ENCODE measurements at places on chromosomes 11 and 22.

DNA sequence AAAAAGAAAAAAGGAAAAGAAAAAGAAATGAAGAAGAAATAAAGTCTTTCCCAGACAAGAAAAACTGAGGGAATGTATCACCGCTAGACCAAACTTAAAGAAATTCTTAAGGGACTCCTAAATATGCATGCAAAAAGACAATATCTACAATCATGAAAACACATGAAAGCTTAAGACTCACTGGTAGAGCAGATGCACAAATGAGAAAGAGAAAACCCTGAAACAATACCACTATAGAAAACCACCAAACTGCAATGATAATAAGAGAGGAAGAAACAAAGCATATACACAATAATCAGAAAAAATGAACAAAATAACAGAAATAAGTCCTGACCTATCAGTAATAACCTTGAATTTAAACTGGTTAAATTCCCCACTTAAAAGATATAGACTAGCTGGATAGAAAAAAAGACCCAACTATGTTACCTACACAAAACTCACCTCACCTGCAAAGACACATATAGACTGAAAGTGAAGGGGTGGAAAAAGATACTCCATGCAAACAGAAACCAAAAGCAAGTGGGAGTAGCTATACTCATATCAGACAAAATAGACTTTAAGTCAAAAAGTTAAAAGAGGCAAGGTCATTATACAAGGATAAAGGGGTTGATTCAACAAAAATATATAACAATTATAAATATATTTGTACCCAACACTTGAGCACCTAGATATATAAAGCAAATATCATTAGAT lies 61.3 kb upstream of the NARS2 start:
- DNase-seq: no peak

DNA sequence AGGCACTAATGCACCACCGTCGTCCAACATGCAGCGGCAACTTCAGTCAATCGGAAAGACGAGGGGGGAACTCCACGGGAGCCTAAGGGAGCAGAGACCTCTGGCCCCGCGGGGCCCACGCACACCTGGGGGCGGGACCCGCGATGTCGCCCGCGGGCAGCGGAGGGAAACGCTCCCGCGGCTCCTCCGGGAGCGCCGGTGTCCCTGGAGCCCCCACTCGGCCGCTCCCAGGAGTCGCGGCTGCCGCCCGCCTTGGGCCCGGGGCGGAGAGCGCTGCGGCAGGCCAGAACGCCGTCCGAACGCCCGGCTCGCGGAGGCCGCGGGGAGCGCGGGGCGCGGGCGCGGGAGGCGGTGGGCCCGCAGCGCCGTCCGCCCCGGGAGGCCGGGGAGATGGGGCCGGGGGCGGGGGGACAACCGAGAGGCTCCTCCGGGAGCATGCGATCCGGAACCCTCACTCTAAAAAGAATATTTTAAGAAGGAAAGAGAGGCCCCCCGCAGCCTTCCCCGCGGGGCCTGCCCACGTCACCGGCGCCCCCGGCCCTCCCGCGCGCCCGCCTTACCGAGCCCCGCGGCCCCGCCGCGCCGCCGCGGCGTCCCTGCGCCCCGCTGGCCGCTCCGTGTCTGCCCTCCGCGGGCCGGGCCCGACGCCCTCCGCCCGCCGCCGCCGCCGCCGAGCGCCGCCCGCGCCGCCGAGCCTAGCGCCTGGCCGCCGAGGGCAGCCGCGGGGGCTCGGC lies 86.6 kb upstream of the ARHGAP32 start:
- peak; percentile 6 for DNase-seq

DNA sequence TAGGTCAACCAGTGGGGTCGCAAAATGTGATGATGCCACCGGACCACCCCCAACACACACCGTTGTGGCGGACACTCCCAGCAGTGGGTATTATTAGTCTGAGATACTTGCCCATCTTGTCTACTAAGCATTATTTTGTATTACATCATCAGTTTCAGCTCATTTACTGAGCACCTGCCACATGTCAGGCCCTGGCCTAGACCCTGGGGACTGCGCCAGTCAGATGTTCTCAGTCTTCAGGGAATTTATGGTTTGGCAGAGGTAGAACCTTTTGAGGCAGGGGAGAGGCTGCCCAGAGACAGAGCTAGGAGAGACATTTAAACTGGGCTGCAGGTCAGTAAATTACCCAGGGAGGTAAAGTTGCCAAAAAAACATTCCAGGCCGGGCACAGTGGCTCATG lies 43.1 kb upstream of the GCAT start:
- peak; percentile 68 for DNase-seq

DNA sequence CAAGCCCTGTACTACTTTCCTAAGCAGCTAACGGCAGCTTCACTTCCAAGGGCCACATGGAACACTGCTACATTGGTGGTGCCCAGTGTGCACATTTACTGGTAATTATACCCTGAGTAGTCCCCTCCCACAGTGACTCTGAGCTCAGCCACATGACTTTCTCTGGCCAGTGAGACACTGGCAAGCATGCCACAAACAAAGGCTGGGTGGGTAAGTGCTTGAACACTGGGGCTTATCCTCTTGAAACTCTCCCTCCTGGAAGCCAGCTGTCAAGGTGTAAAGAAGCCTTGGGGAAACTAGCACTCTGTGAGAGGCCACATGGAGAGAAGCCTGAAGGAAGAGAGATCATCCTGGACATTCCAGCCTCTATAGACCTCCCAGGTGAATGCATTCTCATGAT lies 54.4 kb upstream of the DRD2 start:
- DNase-seq: no peak

DNA sequence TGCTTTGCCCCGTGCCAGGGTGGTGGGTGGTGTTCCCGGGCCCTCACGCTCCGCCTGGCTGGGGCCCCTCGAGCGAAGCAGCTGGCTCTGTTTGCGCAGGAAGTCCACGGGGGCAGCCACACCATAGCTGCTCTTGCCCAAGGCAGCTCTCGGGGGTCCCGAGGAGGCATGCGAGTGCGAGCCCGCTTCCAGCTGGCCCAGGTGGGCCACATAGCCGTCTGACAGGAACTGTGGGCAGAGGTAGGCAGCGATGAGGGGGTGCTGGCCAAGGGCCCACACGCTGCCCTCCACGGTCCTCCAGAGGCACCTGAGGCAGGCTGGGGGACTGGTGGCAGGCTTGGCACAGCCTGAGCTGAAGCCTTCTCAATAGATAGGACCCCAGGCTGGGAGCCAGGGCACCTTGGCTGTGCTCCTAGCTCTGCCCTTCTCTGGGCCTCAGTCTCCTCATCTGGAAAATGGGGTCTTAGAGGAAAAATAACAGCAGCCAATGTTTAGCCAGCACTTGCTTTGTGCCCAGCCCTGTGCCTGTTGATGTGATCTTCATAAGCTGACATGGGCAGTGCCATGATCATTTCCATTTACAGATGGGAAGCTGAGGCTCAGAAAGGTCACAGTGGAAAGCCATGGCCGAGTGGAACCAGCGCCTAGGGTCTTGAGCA lies 9.4 kb downstream of the AIP start:
- DNase-seq: no peak

DNA sequence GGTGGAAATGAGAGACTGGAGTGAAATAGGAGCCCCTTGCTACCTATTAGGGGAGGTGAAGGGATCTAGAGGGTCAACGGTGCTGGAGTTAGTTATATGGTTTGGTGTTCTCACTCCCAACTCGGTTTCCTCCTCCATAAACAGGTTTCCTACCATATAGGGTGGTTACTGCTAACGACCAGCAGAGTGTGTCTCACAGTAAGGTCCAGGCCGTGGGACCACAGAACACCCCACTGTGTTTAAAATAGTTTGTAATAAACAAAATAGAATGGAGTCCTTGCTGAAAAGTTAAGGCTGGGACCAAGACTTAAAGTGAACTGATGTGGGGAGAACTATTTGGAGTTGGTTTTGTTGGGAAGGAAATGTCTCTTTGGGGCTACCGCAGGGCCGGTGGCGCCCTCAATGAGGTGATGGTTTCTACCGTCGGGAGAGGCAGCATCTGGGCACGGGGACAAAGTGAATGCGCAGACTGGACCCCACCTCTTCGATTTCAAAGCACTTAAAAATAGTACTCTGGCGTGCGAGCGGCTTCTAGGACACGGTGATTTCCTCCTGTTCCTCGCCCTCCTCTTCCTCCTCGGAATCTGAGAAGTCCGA lies 4.5 kb downstream of the DBX1 start:
- no peak for DNase-seq

DNA sequence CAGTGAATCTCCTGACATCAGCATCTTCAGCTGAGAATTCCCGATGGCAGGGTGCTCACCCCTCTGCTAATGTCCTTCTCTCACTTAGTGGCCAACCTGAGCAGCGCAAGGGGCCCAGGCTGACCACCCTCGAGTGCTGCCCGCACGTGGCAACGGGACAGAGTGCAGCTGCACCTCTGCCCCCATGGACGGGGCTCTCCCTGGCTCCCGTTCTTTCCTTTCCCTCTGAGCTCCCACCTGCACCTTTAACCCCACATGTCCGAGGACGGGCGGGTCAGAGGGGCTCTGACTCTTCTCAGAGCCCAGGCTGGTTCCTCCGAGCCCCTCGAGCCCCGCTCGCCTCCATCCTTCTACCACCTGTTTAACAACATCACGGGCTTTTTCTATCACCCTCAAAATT lies 19.8 kb downstream of the MOB2 start:
- DNase-seq: no peak

DNA sequence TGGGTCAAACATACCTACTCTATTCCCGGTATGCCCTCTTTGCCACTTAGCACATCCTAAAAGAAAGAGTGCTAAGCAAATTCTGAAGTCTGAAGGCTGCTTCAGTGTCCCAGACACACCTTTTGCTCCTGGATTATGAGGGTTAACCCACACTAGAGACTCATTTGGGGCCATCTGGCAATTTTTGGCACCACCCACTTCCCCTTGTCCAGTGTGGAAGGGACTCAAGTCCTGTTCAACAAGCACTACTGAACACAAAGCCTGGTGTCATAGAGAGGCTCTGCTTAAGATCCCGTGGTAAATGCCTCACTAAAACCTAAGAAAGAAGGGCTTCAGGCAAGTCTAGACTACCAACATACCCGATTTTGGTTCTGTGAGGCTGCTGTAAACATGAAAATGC lies 85.8 kb downstream of the SERGEF start:
- no peak for DNase-seq

GRCh38 chr11:75523189-75523588 lies 2.6 kb downstream of the GDPD5 start:
- no peak for DNase-seq

GRCh38 chr22:38696606-38697424 lies 3.9 kb downstream of the JOSD1 start:
- no peak for DNase-seq

- DNase-seq: no peak
These were observed 3.1 kb downstream of the SAA2 start for GRCh38 chr11:18245396-18245795.

GRCh38 chr22:30869667-30870395 lies 98.7 kb downstream of the MORC2 start:
- no peak for DNase-seq

DNA sequence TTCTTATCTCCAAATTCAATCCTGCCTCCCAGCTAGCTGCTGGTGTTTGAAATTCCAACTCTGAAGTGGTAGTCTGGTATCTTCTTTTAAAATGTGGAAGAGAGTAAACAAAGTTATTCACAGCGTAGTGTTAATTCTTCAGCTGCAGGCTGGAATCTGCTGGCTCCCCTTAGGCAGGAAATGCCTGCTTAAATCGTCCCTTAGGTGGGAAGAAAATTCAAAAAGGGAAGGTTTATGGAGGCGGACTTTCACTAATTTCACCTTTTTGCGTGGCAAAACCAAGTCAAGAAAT lies 439.0 kb upstream of the CCDC90B start:
- no peak for DNase-seq

GRCh38 chr11:68402355-68403031 lies 58.1 kb upstream of the PPP6R3 start:
- no peak for DNase-seq

DNA sequence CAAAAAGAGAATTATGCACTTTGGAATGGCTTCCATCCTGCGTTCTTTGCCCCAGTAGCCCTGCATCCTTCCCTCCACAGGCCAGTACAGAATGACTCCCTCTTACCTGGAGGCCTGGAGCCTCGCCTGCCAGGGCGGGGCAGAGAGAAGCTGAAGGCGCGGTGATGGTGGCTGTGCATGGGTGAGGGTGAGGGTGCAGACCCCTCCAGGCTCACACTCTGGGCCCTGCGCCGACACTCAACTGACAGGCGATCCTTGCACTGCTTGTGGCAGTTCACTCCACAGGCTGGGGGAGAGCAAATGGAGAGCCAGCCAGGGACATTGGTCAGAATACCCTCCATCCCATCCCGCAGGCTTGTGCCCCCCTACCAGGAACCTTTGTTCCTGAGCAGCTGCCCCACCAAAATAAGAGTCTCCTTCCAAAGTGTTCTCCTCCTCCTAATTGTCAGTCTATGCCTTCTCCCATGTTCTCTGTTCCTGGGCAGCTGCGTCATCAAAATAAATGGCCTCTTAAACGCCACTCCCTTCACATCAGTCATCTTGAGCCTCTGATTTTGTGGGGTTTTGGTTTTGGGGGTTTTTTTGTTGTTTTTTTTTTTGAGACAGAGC lies 5.9 kb upstream of the NRXN2 start:
- DNase-seq: no peak

DNA sequence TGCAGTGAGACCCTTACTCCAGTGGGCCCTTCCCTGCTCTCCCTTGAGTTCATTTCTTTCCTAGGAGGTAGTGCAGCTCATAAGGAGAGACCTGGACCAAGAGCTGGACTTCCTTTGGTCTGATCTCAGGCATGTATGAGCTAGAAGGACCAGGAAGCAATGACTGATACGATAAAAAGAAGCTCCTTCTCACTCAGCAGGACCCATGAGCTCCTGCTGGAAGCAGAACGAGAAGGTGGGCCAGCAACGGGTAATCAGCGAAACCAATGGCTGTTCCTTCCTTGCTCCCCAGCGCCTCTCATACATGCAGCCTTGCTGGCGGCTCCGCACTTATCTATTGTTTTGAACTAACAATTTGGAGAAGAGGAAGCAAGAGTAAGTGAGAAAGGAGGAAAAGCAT lies 56.8 kb downstream of the RPUSD4 start:
- no peak for DNase-seq

DNA sequence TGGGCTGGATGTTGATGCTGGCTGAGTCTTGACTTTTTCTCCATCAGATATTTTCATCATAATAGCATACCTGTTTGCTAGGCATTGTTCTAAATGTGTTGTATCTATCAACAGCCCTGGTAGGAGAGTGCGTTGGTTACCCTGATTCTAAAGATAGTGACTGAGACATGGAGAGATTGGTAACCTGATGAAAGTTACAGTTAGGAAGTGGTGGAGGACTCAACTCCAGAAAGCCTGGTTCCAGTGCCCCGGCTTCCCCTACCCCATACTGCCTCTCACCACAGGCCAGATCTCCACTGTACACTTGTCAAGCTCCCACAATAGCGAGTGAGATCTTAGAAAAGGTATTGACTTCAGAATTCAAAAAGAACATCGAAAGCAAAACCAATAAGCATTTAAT lies 22.8 kb upstream of the RELT start:
- DNase-seq: no peak

- no peak for DNase-seq
These were observed 112.3 kb downstream of the IGLL1 start for GRCh38 chr22:23467721-23468294.

- DNase-seq: no peak
These were observed 30.6 kb upstream of the KRTAP5-7 start for GRCh38 chr11:71496421-71496820.

GRCh38 chr11:125926682-125927081 lies 19.2 kb upstream of the VSIG10L2 start:
- DNase-seq: no peak

- DNase-seq: peak; percentile 69
These were observed 53.3 kb downstream of the WNT11 start for GRCh38 chr11:76152741-76153570.

Data from RPMI8226 (cell line).